ENCODE measurements at places on chromosomes 1 and 21.

- DNase-seq: no peak
Observed at GRCh38 chr1:36137776-36138175, 11.5 kb downstream of the TRAPPC3 start.

- DNase-seq: no peak
Observed at GRCh38 chr1:183291802-183292514, 105.9 kb downstream of the LAMC2 start.

DNA sequence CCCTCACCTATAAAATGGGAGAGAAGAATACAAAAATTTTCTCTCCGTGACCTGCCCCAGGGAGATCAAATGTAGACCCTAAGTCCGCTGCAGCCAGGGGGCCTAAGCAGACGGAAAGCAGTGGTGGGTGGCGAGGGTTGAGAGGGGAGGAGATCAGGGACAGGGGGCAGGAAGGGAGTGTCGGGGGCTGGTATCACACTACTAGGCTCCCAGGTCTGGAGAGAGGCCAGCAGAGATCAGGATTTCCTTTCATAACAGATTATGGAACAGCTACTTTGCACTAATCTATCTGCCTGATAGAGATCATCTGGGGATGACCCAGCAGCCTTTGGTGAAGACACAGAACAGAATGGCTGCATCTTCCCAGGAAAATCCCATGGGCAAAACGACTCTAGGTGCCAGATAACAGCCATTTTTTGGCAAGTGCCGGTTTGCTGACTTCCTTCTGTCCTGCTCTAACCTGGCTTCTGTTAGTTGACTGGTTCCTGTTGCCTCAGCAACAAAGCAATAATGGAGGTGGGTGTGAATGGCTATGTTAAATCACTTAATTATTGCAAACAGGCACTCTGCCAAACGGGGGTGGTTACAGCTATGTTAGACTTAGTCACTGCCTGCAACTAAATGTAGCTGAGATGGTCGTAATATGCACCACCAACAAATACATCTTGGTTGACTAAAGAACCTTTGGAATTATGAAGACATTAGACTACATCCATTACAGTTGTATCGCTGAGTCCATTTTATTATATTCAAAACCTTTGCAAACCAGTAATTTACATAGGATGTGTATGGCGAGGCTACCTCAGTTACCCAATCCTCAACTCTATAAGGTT is 30.0 kb upstream of the EPS8L3 start:
- DNase-seq: no peak

DNA sequence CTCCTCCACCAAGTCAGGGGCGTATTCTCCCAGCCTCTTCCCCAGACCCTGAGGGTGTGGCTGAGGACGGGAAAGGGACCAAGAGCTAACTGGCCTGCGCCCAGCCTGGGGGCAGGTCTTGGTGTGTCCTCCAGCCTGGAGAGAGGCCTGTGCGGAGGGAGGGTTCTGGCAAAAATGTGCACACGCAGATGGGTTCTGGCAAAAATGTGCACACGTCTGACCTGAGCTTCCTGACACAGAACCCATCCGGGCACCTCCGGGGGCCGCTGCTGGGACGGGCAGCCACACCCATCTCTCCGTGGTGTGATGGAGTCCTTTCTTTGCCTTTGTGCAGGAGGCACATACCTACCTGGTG is 23.1 kb upstream of the PKP1 start:
- DNase-seq: no peak

- peak; percentile 42 for DNase-seq
Observed at GRCh38 chr1:200029035-200029821, 1.7 kb downstream of the NR5A2 start.

DNA sequence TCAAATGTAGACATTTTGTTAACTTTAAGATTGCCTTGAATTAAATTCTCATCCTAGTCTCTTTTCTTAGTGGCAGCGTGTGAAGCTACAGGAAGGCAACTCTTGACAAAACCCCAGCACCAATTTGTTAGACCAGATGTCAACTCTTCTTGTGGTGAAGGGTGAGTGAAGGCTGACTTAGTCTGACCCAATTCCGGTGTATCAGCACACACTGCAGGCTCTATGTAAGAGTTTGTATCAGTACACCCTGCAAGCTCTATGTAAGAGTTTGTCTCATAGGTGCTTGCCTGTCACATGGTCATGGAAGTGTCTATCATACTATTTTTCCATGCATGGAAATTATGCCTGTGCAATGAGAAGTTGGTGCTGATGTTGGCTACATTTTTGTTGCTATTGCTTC is 16.8 kb downstream of the CR2 start:
- DNase-seq: no peak

Data from glutamatergic neuron (in vitro differentiated cells).